Stimulated activated CD8-positive, alpha-beta memory T cell treated with anti-CD3 and anti-CD28 coated beads, Interleukin-4, amount 100 ng/mL, for 1 hour (primary cell): ENCODE measurements at places on chromosomes 6 and 20.

GRCh38 chr20:48215536-48215935 is 430.3 kb upstream of the SULF2 start:
- DNase-seq: no peak

DNA sequence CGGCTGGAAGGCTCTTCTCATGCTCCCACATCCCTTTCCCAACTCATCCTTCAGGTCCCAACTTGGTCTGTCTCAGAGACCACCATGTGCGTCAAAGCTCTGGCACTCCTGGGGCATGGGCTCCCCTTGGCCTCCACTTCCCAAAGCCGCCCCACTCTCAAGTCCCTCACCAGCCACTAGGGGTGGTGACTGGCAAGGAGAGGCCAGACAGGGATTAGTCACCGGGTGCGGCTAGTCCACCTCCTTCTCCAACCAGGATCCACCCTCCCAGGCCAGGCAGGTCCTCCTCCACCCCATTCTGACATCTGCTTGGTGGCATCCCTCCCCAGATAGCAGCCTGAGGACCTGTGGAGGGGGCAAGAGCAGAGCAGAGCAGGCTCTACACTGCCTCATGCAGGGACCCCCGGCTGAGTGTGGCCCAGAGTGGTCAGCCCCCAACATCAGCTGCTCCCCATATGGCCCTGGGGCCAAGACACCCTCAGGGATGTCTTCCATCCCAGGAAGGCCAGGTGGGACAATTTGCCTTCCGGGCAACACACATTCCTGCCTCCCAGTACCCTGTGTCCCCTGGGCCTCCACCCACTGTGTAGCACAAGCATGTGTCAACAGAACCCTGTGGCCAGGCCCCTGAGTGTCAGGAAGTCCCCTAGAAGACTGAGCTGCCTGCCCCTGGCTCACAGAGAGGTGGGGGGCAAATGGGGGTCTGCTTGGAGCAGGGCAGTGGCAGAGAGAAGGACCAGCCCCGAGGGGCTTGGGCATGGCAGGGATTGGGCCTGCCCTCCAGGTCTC is 29.2 kb downstream of the YTHDF1 start:
- DNase-seq: no peak

GRCh38 chr6:53517021-53517420 is 27.9 kb downstream of the GCLC start:
- no peak for DNase-seq

DNA sequence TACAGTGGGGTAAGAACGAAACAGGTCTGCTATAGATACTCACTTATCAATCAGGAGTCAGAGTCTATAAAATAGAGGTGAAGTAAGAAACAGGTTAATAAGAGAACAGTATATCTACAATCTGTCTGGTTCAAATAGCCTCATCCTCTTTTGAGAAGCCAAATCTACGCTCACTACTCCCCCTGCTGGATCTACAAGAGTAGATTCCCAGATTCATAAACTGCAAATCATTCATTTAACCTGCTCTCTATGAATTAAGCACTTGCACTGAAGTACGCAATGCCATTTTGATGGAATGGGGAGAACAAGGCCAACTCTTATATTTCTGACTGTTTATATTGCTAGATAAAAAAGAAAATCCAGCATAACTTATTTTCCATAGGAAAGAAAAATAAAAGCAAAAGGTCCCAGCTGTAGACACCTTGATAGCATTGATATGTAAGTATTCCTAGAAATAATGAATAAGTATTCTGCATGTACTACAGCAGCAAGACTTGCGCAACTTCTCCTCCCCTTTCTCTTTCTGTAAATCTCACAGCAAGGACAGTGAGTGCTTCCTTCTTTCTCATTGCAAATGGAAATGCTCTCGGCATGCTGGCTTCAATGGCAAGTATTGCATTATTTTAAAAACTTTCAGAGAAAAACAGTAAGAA is 92.3 kb downstream of the RFX6 start:
- no peak for DNase-seq

DNA sequence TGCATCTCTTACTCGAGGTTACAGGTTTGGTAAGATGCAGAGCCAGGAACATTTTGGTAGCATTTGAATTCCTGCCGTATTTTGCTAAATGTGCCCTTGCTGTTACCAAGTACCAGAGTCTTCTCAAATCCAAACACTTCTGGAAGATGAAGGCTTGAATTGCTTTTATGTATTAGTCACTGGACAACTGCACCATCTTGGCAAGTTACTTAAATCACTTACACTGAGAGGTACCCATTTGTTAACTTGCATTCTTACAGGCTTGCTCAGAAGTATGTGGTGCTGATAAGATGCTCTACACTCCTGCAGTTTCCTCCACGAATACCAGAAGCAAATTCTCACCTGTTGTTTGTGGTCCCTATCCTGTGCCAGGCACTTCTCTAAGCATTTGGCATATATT is 12.7 kb downstream of the IL22RA2 start:
- no peak for DNase-seq

DNA sequence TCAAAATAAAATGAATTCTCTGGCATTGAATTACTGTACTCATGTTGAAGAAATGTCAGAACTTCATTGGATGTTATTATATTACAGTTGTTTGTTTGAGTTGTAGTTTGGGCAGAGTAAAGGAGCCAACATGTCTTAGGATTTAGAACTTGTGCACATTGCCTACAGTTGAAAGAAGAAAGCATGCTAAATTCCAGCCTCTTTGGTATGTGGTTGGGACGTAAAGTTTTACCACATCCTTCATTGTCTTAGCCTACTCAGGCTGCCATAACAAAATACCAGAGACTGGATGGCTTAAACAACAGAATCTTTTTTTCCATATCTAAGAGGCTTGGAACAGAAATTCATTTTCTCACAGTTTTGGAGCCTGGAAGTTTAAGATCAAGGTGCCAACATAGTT is 42.4 kb downstream of the HFE start:
- DNase-seq: no peak

- no peak for DNase-seq
These were observed 137.4 kb upstream of the RNF24 start for GRCh38 chr20:4152696-4153235.

- peak; percentile 29 for DNase-seq
These were observed 505 bp upstream of the WRNIP1 start for GRCh38 chr6:2764610-2765165.

DNA sequence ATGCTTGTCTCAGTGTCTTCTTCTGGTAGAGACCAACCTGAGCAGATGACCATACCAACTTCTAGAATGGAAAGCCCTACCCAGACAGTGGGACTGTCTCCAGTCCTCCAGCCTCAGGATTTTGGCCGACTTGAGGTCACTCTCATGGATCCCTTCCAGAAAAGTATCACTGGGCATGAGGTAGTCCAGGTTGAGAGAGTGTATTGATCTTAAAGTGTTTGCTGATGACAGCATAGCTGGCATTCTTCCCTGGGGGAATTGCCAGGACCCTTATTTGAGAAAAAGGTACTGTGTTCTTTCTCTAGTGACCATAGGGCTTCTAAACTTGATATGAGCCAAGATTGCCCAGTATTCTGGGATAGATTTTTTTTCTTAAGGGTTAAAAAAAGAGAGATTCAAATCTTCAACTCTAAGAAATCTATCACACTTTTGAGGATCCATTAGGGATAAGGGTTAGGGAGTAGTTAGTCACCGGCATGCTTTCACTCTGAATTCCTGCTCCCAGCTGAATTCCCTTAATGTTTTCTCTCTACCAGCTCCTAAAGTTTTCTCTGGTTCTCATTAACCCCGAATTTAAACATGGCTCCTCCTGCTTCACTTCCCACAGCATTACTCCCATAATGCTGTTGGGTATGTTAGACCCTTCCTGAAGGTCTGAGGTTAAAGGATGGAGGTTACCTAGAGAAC is 73.6 kb upstream of the FLRT3 start:
- no peak for DNase-seq

DNA sequence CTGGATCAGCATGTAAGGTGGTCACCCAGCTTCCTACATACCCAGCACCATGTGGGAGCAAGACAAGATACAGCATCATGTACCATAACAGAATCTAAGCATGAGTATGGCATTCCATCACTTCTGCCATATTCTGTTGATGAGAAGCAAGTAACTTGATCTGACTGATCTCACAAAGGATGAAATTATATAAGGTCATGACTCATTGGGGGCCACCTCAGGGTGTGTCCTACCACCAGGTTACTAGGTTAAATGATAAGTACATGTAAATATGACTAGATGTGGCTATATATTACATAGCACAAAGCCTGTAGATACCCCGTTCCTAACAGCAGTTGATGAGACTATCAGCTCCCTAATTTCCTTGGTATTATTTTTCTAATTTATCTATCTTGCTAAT is 213.1 kb downstream of the DOK5 start:
- DNase-seq: no peak

GRCh38 chr20:10649797-10650160 is 24.0 kb downstream of the JAG1 start:
- no peak for DNase-seq

GRCh38 chr6:107491138-107491609 is 1.3 kb downstream of the SOBP start:
- no peak for DNase-seq

DNA sequence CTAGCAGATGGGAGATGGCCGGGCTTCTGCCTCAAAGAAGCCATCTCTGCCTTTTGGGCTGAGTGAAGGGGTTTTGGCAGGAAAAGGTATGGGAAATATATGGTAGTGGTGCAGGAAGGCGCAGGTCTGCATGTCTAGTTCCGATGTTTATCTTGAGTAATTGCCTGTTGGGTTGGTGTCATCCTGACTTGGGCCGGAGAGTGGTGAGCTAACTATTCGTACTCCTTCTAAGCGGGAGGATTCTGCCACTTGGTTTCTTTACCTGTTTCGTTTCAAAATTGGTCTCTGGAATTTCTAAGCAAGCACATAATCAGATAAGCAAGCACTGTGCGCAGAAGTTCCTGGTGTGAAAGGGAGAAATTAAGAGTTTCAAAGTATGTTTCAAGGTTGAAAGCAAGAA is 229.6 kb downstream of the SAMD5 start:
- no peak for DNase-seq

DNA sequence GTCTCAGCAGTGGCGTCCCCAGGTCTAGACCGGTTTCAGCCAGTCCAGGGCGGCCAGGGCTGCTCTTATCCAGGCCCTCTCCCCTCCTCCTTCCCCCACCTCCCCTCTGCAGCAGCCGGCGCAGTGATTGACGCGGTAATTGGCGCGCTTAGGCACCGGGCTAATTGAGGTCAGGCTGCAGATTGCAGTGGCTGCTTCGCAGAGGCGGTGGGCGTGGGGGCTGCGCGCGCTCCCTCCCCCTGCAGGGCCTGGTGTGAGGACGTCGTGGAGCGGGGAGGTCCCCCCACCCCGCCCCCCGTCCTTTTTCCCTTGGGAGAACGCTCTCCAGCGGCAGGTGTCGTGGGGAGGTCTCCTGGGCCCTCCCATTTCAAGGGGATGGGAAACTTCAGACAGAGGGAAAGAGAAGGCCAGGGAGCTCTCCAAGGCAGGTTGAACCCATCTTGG is 70.4 kb upstream of the BLCAP start:
- no peak for DNase-seq

GRCh38 chr6:12238219-12238618 is 51.9 kb upstream of the EDN1 start:
- DNase-seq: no peak

DNA sequence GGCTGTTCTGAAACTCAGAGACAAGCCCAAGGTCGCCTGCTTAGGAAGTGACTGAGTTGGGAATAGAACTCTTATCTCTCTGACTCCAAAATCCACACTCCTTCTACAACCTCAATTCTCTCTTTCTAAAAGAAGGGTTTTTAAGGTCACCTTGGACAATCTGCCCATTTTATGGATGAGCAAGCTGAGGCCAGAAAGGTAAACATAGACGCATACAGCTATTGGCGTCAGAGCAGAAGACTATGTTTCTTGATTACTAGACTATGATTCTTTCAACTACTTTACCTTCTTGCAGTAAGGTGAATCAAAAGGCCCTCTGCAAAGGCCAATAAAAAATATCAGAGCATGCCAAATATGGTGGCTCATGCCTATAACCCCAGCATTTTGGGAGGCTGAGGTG is 276.6 kb downstream of the CLIC5 start:
- no peak for DNase-seq

GRCh38 chr6:68197356-68197755 is 437.7 kb upstream of the ADGRB3 start:
- no peak for DNase-seq

DNA sequence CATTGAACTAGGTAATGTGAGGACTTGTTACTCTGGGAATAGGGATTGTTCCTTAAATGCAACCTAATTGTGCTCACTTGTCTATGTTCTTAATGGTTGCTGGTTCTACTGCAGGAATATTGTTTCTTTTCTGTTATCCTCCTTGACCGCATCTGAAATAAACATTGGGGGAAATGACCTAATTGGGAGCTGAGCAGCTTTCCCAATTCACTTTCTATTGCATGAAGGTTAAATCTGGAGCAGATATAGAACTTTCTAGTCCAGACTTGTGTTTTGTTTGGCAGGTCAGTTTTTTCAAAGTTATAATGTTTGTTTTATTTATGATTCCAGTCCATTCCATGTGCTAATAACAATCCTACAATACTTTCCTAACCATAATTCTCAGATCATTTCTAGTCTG is 981.0 kb upstream of the CITED2 start:
- no peak for DNase-seq

DNA sequence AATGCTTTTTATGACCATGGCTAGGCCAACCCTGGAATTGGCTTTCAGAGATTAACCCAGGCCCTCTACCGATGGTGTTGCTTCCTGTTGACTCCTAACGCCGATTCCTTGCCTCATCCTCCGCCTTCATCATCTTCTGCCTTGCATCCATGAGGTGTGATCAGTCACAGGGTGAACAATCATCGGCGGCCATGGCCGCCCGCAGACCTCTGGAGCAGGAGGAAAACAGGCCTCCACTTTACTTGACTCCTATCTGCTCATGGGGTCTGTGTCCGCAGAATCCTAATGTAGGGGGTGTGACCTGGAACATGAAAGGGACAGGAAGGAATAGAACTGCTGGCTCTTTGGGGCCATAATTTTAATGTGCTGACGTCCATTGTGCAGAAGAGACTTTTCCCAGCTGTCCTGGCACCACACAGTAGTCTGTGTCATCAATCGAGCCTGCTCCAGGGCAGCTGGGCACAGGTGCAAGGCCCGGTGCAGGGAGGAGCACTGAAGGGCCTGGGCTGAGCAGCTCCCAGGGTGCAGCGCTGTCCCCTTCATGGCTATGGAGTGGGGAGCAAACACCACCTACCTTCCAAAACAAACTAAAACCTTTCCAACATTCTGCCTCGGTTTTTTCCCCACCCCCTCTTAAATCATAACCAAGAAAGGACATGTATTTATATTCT is 8.0 kb downstream of the SLC22A3 start:
- no peak for DNase-seq
